NCI-H1694 (cell line): ENCODE measurements at places on chromosomes 7 and 10.

GRCh38 chr7:1663223-1663622 is 6.9 kb upstream of the ELFN1 start:
- DNase-seq: no peak

DNA sequence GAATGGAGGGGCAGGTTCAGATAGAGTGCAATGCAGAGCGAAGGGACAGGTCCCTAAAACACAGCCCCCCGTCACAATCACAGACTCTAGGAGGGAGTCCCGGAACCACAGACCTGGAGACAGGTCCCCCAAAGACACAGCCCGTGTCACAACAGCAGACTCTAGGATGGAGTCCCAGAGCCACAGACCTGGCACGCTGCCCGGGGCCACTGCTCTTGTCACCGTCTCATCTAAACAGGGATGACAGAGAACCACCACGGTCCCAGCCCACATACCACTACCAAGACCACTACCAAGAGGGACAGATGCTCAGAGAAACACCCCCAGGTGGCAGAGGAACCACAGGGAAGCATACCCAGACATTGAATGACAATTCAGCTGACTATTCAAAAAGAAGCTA is 183.9 kb downstream of the TCERG1L start:
- no peak for DNase-seq

DNA sequence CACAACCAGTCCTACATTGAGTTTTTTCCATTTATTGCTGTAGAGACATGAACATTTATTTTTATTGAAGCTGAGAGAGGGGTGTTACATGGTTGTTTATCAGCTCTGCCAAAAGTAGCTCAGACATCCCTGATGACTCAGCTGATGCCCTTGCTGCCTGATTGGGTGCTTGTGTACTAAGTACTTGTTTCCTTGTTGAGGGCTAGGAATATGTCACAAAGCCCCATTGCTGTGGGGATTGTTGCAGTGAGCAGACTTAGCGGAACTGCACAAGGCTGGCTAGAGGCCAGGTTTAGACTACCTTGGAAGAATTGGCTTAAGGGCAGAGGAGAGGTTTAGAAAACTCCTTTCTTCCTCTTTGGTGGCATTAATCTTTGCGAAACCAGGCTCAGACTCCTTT is 110.6 kb downstream of the AUTS2 start:
- DNase-seq: no peak

- DNase-seq: no peak
These were observed 25.1 kb downstream of the VSTM4 start for GRCh38 chr10:49090189-49090575.

DNA sequence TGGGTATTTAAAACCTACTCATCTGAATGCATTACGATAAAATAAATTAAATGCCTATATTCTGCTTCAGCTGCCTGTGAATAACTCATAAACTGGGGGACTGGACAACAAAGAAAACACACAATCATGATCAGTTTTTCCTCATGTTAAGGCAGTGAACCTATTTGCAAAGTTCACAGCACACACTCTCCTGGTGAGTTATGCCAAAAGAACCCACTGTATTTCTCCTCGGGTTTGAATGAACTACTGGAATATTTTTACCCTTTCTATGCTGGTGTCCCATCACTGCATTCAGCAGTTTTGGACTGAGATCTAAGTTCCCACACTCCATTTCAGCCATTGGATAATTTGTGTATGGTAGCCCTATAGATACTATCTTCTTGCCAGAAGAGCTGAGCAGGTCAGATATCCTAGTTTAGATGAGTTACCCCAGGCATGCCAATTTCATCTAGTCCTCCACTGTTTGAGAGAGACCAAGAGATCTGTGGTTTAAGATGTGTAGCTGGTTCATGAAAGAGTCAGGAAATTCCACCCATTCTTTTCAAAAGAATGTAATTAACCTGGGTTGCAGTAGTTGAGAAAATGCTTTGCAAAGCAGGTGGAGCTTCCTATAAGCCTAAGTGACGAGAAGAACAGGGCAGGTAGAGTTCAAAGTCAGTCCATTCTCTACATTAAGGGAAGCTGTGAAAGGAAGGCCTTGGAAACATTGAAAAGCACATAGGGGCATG is 101.7 kb downstream of the PLXDC2 start:
- no peak for DNase-seq

DNA sequence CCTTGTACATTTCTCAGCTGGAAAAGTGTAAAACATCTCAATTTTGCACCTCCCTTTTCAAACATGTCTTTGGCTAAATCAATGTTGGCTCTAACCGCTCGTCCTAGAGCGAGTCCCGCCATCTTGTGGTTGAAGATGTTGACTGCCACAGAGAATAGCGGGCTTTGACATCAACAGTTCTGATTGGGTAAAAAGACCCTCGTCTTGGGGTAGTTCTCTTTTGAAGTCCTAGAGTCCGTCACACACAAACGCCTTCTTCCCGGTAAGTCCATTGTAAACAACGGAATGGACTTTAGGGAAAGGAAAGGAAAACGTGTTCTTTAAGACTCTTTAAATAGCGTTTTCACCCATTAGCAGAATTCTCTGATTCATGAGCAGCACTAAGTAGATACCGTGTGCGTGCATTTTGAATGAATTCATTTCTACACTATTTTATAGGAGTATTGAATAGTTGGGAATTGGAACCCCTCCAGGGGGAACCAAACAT is 452 bp upstream of the RPP30 start:
- no peak for DNase-seq

GRCh38 chr10:110507346-110507745 is 9.6 kb downstream of the DUSP5 start:
- DNase-seq: no peak

- no peak for DNase-seq
These were observed 51.8 kb downstream of the TMEM209 start for GRCh38 chr7:130153211-130153908.

DNA sequence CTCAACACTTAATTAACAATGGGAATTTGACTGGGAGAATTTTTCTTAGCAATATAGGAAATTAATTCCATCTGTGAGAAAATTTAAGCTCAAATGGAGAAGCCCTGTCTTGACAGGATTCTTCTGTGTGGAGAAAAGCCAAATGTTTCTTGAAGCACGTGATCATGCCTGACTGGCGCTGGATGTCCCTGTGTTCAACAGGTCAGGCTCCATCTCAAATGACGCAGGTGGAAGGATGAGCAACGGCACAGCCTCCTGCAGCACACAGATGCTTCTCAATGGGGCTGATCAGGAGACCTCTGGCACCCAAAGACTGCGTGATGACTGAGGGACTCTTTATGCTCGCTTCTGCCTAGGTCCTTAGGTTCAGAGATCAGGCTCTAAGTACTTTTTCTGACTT is 143.8 kb downstream of the RSU1 start:
- DNase-seq: no peak

GRCh38 chr10:79282388-79282787 is 64.9 kb upstream of the PPIF start:
- DNase-seq: no peak

DNA sequence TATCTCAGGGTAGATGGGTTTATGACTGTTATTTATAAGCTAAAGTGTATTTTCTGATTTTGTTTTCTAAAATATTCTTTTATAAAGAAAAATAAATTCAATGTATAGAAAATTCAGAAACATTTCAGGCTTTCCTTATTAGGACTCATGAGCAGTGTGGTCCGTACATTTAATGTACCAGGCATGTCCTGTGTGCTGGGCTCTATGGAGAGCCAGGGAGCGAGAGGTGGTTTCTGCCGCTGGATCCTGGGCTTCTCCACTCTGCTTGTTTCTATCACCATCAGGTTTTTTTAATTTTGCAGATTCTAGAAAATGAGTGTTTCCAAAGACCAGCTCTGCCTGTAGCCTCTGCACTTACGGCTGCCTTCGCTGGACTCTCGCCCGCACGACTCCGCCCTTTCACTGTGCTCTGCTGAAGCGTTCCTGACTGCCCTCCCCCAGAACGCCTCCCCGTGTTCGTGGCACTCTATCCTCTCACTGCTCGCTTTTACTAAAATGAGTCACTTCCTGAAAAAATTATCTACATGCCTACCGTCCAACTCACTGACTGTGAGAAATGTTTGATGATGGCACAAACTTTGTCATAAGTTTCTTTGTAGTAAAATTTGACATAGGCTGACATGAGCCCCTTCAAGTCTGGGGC is 188.5 kb downstream of the ZMYND11 start:
- DNase-seq: no peak

- peak; percentile 61 for DNase-seq
These were observed 235.9 kb downstream of the COBL start for GRCh38 chr7:51080622-51081269.

GRCh38 chr7:2517678-2518507 is 1.7 kb upstream of the LFNG start:
- DNase-seq: peak; percentile 93

GRCh38 chr7:130721486-130722277 is 12.3 kb downstream of the KLF14 start:
- DNase-seq: no peak
